Ureter (tissue), 1 donor: ENCODE measurements at places on chromosomes 6 and 20.

DNA sequence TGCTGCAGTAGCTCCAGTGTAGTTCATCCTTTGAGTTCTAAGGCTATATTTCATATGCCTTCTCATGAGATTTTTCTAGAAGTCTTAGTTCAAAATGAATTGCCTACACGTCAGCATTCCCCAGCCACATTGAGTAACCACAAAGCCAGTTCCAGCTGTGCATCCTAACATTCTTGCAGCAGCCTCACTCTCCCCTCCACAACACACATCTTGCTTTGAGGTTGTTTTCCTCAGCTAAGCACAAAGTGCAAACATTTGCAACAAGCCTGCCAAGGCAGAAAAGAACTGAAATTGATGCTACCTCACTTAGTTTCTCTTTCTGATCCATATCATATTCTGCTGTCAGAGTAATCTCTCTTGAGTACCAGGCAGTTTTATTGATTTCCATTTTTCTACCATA lies 160.7 kb upstream of the KCNQ5 start:
- no peak for DNase-seq

GRCh38 chr6:40315060-40315459 lies 272.1 kb downstream of the LRFN2 start:
- no peak for DNase-seq

GRCh38 chr6:123990376-123990775 lies 186.7 kb downstream of the NKAIN2 start:
- no peak for DNase-seq

DNA sequence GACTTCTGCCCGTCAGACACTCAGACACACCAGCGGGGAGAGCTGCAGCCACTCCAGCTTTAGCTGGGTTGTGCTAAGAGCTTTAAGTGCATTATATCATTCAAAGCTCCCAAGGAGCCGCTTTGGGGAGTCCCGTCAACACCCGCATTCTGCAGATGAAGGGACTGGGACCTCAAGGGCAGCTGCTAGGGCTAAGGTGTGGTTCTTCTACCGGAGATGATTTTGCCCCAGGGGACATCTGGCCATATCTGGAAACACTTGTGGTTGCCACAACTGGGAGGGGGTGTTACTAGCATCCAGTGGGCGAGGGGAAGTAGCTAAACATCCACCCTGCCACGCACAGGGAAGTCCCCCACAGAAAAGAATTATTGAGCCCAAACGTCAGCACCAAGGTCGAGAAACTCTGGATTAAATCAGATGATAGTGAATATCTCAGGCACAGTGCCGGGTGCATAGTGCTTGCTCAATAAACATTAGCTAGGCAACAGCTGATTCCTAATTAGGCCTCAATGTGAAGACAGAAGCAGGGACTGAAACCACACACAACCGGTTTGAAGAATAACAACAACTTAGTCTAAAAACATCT lies 29.6 kb downstream of the PMEPA1 start:
- no peak for DNase-seq

DNA sequence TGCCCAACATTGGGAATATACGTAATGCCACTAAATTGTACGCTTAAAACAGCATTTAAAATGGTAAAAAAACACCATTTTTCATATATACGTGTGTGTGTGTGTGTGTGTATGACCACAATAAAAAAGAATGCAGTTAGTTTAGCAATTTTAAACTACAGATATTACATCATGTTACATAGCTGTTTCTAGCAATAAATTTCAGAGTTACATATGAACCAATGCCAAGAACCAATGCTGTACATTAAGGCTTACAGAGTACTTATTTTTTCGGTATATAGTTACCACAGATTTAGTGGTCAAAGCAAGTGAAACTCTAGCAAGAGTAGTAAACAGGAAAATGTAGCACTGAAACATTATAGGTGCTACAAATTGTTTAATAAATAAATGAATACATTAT lies 119.3 kb downstream of the PDE10A start:
- no peak for DNase-seq

GRCh38 chr6:20061952-20062351 lies 150.3 kb downstream of the MBOAT1 start:
- DNase-seq = no peak

DNA sequence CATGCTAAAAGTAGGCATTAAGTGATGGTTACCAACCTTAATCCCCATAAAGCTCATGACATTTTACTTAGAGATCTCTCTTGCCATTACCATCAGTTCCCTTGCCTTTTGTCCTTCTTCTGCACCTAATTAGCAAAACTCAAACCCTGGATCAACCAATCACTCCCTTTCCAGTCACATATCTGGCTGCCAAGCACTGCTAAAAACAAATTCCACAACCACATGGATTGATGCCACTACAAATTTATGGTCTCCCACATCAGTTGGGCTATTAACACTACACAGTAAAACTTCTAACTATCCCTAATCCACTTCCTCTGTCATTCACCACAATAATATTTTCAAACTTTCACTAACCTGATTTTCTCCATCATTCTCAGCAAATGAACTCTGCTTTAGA lies 54.3 kb upstream of the RNF146 start:
- no peak for DNase-seq

- no peak for DNase-seq
Observed at GRCh38 chr20:20827992-20828597, 115.7 kb upstream of the RALGAPA2 start.

DNA sequence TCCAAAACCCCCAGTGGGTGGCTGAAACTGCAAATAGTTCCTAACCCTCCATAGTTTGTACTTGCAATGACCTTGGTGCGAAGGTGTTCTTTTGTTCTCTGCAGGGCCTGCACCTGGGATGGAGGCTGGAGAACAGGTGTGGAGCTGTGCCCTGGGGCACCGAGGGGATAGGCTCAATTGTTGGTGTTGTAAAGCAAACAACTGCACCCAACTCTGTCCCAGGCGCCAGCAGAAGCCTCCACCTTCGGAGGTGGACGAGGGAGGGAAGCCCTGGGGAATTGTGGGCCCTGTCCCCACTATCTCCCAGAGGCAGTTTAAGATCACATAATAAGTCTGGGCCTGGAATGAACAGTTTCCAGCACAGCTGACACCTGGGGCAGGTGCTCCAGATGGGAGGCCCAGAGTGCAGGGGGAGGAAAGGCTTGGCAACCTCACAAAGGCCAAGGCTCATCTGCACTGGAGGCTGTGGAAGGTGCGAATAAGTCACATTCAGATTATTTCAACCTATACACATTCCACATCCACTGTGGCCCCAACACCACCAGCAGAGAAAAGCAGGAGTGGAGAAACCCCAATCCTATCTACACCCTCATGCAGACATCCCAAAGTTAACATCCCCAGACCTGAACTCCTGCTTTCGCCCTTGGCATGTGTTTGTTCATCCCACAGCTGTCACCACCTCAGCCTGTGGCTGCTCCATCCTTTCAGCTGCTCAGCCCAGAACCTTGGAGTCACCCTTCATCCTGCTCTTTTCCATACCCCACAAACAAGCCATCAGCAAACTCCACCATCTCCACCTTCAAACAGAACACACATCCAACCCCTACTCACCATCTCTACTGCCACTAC lies 12.3 kb upstream of the CBFA2T2 start:
- DNase-seq = no peak

DNA sequence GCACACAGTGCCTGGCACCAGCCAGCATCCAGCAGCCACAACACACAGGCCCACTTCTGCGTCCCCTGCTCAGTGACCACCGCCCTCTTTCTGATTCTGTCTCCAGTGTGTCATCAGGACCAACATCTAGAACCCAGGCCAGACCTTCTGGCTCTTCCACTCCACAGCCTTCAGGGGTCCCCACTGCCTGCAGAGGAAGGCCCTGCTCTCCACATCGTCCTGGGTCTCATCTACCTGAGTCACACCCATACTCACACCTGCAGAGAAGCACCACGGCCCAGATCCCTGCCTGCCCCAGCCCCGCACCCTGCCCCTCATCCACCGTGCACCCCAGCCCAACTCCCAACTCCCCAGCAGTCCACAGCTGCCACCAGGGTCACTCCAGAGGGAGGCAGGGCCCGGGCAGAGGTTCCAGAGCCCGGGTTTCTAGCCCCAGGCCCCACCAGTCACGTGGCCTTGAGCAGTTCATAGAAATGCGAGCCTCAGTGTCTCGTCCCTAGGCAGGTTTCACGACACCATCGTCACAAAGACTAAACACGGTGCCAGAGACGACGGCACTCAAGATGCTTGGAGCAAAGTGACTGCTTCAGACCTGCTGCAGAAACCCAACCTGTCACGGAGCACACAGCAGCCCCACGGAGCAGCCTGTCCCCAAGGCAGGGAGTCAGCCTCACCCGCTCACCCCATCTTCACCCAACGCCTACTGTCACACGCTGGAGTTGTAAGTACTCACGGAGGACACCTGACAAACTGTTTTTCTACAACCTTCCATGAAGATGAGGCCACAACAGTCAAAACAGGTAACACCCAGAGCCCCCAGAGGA lies 16.1 kb downstream of the TAF4 start:
- no peak for DNase-seq

DNA sequence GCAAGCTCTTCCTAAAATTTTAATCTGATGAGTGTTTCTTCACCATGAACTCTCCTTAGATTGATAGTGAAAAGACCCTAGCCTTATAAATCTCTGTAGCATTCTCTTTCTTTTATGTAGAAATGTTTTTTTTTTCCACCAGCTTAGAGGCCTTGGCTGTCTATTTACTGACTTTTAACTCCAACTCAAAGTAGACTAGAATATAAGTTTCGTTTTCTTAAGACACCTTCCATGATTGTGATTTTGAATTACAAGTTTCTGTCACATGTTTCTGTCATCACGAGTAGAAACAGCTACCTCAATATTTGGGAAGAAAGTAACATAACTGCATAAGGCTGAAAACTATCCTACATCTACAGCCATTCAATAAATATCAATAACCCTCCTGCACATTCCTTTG lies 17.8 kb downstream of the ADGRF4 start:
- no peak for DNase-seq

DNA sequence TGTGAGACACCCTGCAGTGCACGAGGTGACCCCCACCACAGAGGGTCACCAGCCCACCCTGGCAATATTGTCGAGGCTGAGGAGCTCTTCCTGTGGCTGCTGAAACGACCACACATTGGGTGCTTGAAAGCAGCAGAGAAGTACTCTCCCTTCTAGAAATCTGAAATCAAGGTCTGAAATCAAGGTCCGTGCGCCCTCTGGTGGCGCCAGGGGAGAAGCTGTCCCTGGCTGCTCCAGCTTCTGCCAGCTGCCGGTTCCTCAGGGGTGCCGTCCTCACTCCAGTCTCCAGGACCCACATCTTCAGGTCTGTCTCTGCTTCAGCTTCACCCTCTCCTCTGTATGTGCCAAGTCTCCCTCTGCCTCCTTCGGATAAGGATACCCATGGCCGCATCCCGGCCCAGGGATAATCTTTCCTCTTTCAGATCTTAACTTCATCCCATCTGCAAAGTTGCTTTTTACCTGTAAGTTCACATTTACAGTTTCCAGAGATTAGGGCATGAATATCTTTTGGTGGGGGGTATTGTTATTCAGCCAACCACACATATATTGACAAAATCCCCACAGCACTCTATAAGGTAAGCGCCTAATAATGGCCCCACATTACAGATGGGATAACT lies 108.3 kb upstream of the PHACTR3 start:
- DNase-seq = peak; percentile 71

DNA sequence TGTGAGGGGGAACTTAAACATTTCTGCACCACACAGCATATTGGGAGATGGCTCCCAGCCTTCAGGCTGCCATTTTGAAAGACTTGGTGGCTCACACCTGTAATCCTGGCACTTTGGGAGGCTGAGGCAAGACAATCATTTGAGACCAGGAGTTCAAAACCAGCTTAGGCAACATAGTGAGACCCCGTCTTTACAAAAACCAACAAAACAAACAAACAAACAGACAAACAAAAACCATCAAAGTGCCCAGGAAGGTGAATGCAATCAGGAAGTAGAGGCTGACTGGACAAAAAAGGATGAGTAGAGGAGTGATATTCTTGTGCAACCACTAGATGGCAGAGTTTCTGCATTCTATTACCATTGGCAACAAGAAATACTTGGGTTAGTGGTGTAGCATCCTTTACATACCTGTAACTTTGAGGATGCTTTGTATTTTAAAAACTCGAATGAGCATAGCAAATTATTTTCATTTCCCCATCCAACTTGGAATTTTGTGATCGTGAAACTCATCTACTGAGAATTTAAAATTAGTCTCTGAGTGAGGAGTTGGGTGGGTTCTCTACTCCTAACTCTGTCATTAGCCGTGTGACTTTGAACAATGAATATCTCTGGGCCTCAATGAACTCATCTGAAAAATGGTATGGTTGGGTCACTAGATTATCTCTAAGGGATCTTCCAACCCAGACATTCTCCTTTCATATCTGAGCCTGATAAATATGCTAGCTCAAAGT lies 84.4 kb downstream of the CRYBG1 start:
- DNase-seq = no peak

GRCh38 chr20:2946988-2947961 lies 74.0 kb downstream of the PTPRA start:
- DNase-seq = no peak

DNA sequence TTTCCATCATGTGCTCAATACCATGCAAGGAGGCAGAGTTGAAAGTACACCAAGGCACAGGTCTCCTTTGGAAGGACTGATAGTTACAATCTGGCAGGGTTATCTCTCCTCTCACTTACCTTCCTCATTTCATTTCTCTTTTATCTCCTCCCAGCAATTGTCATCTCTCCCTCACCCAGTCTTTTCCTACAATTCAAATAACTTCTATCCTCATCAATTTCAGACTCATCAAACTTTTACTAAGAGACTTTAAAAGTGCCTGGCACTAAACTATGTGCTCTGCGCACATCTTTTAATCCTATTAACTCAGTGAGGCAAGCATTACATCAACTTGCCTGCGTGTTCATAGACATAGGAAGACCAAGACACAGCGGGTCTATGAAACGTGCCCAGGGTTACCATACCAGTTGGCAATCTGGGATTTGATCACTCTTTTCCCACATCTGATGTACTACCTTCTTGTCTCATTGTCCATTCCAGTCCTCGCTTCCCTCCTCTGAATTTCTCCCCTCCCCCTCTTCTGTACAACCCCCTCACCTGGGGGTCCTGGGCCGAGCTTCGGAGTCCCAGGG lies 1.2 kb downstream of the VARS1 start:
- DNase-seq = no peak

DNA sequence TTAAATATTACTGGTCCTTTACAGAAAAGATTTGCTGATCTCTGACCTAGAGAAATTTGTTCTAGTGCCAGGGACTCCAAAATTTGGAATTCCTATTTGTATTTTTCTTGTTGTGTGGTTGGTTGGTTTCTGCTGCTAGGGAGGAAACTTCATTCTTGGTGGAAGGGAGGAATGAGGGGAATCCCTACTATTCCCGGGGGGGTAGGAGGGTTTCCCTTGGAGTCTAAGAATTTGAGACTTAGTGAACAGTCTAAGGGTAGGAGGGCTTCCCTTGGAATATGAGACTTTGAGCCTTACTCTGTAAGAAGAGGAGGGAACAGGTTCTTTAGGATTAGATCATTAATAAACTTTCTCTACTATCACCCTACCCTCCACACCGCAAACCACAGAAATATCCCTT lies 67.1 kb upstream of the ADGRF1 start:
- no peak for DNase-seq

GRCh38 chr20:38623061-38623460 lies 21.5 kb downstream of the ARHGAP40 start:
- DNase-seq = no peak

- DNase-seq = no peak
Observed at GRCh38 chr20:57779401-57780003, 69.7 kb upstream of the PMEPA1 start.
